Bladder microvascular endothelial cell (primary cell): ENCODE measurements at places on chromosomes 3 and 15. TPM values are rescaled to one million over a fixed set of nuclear protein-coding genes. Genes with fewer than 3 reads are reported as not detected.

ATP10A gene
- 0.13 and 0.49 TPM in 2 replicates for total RNA-seq

BLOC1S6 gene
- 40.2 and 52.5 TPM in 2 replicates for total RNA-seq

MORC1 gene
- total RNA-seq: not detected in 2 replicates

SENP2 gene
- 21.7 and 39.9 TPM in 2 replicates for total RNA-seq

VEPH1 gene
- total RNA-seq: 19.4 and 24.0 TPM in 2 replicates

RFX7 gene
- total RNA-seq: 3.6 and 7.8 TPM in 2 replicates

SQOR gene
- total RNA-seq: 104 and 122 TPM in 2 replicates

CFAP20DC gene
- 0.81 and 0.82 TPM in 2 replicates for total RNA-seq

DUOX2 gene
- total RNA-seq: under 0.01 TPM in 1 of 2 replicates, not detected in the other

LRRC2 gene
- under 0.01 and 0.06 TPM in 2 replicates for total RNA-seq

HHLA2 gene
- total RNA-seq: not detected in 2 replicates

PLSCR4 gene
- total RNA-seq: 40.0 and 693 TPM in 2 replicates

PDHB gene
- 61.0 and 82.4 TPM in 2 replicates for total RNA-seq

DMXL2 gene
- 8.3 and 15.0 TPM in 2 replicates for total RNA-seq

AMIGO3 gene
- total RNA-seq: not detected in 2 replicates

CPB1 gene
- total RNA-seq: not detected in 2 replicates

POU1F1 gene
- not detected in 2 replicates for total RNA-seq

RASL12 gene
- 0.16 TPM in 1 of 2 replicates, not detected in the other for total RNA-seq

C3orf20 gene
- not detected in 2 replicates for total RNA-seq
